ENCODE measurements at places on chromosomes 6 and 20. TPM values are rescaled to one million over a fixed set of nuclear protein-coding genes. Genes with fewer than 3 reads are reported as not detected.

The DEF6 gene
- total RNA-seq, result 10.0 TPM

The KIAA0408 gene
- total RNA-seq, result not detected

The RSPO4 gene
- total RNA-seq, result not detected

The UFL1 gene
- total RNA-seq, result 24.7 TPM

The LY6G5C gene
- total RNA-seq, result 0.33 TPM

The UBE3D gene
- total RNA-seq, result 11.4 TPM

The NMBR gene
- not detected for total RNA-seq

The SLC24A3 gene
- total RNA-seq, result not detected

The PIGT gene
- total RNA-seq, result 26.4 TPM

The PRSS16 gene
- total RNA-seq, result not detected

The RIPOR3 gene
- not detected for total RNA-seq

- peak; percentile 37 for DNase-seq
Measured at GRCh38 chr6:89970609-89971337, 76.5 kb downstream of the GJA10 start.

- no peak for DNase-seq
Measured at GRCh38 chr6:36967301-36967700, 12.8 kb downstream of the PI16 start.

DNA sequence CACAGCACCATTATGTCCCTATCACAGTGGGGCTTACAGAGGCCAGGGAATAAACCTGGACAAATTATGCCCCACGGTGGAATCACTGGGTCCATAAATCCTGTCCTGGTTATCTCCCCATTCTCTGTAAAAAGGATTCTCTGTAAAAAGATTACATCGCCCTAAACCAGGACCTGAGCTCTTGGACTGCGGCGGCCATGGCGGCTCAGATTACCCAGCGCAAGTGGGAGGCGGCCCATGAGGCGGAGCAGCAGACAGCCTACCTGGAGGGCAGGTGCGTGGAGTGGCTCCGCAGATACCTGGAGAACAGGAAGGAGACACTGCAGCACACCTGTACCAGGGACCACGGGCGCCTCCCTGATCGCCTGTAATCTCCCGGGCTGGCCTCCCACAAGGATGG is 8.4 kb upstream of the HLA-A start:
- DNase-seq, result no peak

GRCh38 chr20:50366270-50367103 is 143.7 kb upstream of the PTPN1 start:
- peak; percentile 100 for DNase-seq

GRCh38 chr20:38840894-38841470 is 35.5 kb downstream of the PPP1R16B start:
- no peak for DNase-seq

GRCh38 chr6:163548624-163549023 is 134.1 kb downstream of the QKI start:
- DNase-seq, result no peak

- no peak for DNase-seq
Measured at GRCh38 chr6:52653151-52653550, 17.8 kb upstream of the TMEM14A start.

DNA sequence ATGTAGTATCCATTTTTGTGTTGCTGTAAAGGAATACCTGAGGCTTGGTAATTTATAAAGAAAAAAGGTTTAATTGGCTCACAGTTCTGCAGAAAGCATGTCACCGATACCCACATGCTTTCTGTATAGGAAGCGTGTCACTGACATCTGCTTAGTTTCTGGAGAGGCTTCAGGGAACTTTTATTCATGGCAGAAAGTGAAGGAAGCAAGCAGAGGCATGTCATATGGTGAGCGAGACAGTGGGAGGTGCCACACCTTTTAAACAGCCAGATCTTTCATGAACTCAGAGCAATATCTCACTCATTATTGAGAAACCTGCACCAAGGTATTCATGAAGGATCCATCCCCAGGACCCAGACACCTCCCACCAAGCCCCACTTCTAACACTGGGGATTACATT is 3.5 kb downstream of the SUMO4 start:
- DNase-seq, result no peak

DNA sequence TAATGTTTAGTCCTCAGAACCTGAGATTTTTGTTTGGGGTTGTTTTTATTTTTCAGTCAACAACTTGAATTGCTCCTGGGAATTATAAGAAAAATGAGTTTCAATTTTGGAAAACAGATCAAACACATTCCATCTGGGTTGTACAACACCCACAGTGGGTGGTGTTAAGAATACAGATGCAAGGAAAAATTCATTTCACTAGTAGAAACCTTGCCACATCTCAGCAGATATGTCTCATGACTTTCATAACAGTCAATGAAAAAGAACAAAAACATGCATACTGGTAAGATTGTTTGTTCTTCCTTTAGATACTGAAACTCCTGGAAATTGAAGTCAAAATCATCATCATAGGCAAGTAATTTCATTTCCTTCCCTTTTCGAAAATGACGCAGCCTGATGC is 78.9 kb downstream of the MOXD1 start:
- DNase-seq, result no peak

GRCh38 chr6:112041535-112041934 is 12.4 kb upstream of the CCN6 start:
- DNase-seq, result no peak

GRCh38 chr6:111201244-111201554 is 113.9 kb downstream of the SLC16A10 start:
- no peak for DNase-seq

DNA sequence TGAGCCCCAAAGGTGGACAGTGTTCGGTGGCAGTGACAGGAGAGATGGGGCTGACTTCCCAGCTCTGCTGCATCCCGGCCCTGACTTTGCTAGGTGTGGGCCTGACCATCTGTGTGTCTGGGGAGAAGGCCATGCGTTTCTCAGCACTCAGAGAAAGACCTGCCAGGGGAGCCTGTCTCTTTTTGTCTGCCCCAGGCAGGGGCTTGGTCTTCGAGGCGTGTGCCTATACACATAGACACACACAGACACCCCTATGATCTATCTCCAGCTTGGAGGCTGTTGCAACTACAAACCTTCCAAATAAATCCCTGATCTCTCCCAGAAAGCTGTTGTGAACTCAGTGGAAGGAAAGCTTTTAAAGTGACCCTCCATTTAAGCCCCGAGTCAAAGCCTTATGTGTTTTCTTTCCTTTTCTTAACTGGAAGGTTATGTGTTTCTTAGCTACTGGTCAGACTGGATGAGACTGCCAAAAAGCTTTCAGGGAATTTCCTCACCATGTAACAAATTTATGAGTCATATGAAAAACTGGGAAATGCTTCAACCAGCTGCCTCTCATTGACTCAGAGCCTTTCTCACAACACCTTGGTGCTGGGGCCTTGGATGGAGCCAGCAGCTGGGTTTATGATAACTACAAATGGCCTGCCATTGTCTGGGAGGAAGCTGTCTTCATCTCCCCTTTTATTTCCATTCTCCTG is 102.6 kb downstream of the CDC5L start:
- no peak for DNase-seq

DNA sequence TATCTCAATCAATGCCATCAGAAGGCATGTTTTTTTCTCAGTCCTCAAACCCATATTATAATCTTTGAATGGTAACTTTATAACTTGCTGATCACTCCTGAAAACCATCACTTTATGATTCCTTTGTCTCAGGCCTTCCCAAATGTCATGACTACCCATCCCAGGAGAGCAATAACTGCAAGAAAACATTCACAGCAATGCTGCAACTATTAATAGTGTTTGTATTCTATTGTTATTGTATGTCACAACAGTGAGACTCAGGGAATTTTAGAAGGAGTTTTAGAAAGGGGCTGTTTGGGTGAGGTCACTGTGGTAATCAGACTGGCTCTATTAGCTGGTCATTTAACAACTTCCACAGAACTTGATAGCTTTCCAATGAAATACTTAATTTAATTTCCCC is 301.4 kb upstream of the TBX18 start:
- DNase-seq, result no peak

DNA sequence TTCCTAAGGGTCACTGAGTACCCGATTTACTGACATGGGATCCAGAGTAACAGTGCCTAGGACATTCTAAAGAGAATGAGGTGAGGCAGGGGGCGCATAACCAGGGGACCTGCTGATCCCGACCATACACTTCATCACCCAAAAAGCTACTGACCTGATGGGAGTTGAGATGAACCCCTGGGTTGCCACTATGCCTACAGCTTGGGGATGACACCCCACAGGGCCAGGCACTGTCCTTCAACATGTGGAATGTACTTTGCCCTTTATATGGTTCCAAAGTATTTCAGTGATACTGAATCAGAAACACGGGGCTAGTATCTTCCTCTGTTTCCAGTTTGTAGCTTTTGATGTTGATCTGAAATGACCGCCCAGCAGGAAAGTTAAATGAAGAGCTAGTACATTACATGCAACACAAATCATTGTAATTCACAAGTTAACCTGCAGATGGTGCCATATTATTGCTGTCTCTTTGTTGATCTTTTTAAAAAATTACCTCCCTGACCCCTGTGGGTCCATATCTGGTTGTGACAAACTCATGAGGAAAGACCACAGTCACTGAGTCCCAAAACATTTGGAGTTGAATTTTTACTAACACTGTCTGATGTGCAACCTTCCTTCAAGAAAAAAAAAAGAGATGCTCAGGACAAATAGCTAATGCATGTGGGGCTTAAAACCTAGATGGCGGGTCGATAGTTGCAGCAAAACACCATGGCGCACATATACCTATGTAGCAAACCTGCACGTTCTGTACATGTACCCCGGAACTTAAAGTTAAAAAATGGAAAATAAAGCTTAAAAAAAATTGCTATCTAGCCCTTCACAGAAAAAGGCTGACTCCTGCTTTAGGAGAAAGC is 42.7 kb upstream of the GCNT2 start:
- peak; percentile 58 for DNase-seq

DNA sequence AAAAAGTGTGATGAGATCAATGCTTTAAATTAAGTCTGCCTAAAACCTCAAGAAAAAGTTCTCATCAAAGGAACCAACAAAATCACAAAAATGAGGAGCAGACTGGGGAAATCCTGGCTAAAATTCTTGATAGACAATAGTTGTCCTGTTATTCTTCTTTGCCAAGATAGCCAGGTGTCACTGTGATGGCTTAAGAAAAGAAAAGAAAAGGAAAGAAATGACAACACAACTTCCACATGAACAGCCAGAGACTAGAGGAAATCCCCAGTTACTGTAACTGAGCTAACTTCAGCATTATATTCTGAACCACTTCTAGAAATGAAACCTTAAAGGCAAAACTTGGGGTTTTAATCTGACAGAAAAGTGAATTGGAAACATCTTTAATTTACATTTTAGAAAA is 129.6 kb downstream of the CD24 start:
- DNase-seq, result no peak

GRCh38 chr6:87714093-87714842 is 12.2 kb upstream of the AKIRIN2 start:
- no peak for DNase-seq

DNA sequence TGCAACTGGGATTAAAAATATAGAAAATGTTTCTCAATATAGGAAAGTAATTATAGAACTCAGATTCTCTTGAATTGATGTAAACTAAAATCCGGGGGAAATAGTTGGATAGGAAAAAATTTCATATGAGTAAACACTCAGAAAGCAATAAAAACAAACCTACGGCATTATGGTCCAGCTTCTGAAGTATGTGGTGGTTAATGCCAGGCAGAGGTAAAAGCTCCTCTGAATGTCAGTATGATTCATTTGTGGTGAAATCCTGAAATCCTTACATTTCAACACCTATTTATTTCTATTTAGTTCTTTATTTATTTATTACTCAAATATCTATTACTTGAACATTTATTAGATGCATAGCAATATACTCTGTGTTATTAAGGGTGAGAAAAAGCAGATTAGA is 145.1 kb downstream of the RIMS1 start:
- DNase-seq, result no peak

DNA sequence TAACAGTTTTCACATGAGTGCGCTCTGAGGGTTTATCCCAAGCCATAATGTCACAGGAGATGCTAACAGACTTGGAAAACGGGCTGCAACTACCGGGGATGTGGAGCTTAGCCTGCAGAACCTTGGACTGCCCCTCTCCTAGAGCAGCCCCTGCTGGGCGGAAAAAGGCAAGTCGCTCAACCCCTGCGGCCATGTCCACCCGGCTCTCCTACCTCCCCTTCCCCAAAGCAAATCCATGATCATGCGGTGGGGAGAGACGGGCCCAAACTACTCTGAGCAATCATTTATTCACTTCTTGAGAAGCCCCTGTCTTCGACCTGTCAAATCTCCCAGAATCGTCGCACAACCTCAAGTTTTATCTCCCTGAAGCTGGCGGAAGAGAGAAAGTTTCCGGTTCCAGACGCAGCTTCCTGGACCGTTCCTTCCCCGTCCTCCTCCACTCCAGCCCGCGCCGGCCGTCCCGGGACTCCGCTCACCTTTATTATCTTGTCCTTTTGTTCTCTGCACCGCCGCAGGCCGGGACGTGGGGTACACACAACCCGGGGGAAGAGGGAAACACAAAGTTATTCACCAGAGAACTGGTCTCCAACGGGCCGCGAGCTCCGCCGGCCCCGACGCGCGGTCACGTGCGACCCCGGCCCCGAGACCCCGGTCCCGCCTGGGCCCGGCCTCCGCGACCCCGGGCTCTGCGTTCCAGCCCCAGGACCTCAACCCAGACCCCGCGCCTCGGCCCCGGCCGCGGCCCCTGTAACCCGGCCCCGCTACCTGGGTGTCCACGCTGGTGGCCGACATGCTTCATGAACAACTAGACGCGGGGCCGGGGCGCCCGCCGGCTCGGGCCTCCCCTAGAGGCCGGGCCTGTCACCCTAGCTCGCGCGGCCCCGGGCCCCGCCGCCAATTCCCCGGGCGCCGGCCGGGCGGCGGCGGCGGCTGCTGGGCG is 560 bp downstream of the YTHDF1 start:
- DNase-seq, result peak; percentile 79

DNA sequence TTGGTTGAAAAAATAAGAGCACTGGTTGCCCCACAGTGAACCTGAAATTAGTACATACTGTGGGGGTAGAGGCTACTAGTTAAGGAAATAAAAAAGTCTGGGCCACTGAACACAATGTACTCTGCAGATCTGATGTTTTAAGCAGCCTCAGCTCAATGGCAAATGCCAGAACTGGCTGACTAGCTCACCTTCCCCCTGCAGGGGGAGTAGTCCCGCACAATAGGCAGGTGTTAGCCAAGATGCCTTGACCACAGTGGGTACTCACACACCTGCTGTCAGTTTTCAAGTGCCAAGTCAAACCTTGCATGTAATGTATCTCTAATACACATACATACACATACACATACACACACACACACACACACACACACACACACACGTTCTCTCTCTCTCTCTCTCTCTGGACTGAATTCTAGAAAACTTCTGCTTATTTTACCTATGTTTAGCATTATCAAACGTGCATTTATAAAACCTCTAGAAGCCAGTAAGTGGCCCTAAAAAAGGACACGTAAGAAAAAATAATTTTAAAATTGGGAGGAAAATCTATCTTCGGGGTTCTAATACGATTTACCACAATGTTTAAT is 36.1 kb downstream of the GMDS start:
- DNase-seq, result peak; percentile 72

- DNase-seq, result no peak
Measured at GRCh38 chr6:118567974-118568373, 19.9 kb downstream of the PLN start.
